ENCODE measurements at places on chromosomes 7 and 10. TPM values are rescaled to one million over a fixed set of nuclear protein-coding genes. Genes with fewer than 3 reads are reported as not detected.

- H3K36me3 ChIP-seq: no peaks in the 10 kb centered on the region
- H3K4me1 ChIP-seq: no peaks in the 10 kb centered on the region
Measured at GRCh38 chr10:84185526-84186175, 8.7 kb upstream of the CDHR1 start.

- no peaks in the 10 kb centered on the region for H3K4me1 ChIP-seq
- no peak overlapping the region for H3K4me3 ChIP-seq
- H3K27ac ChIP-seq: no peak overlapping the region
- no peak for DNase-seq
- H3K36me3 ChIP-seq: no peaks in the 10 kb centered on the region
Measured at GRCh38 chr10:4041635-4042034, 256.6 kb upstream of the KLF6 start.

- no peaks in the 10 kb centered on the region for H3K36me3 ChIP-seq
- H3K27ac ChIP-seq: no peak overlapping the region
- no peak overlapping the region for H3K4me3 ChIP-seq
- H3K4me1 ChIP-seq: no peaks in the 10 kb centered on the region
- H3K27me3 ChIP-seq: no peaks in the 10 kb centered on the region
Measured at GRCh38 chr7:98458090-98458875, 57.4 kb upstream of the BAIAP2L1 start.

DNA sequence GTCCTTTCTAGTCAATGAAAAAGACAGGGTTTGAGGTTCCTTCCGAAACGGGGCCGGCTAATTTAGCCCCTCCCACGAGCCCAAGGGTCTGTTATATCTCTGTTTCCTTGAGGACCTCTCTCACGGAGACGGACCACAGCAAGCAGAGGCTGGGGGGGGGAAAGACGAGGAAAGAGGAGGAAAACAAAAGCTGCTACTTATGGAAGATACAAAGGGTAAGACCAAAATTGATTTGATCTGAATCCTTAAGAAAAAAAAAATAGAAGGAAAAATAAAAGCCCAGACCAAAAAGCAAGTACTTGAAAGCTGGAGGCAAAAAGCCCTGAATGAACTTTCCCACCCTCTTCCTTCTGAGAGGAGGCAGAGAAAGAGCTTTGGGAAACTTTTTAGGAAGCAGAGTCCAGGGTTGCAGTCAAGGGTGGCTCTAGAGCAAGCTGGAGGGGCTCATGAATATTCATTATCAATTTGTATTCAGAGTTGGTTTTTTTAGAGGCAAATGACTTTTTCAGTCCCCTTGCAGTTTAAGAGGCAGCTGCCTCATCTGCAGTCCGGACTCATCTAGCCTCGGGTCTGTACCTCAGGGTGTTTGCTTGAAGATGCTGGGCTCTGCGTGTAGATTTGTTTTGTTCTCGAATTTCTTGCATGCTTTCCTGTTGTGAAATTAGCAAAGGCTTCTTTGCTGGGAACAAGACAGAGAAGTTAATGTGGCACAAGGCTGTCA, at the start of gene ENTPD1:
Gene ENTPD1 (plus strand): TSS at position 123 of the 721 bp plus-strand sequence. CDS start 77 bp downstream, at position 200.
- no peaks in the 10 kb centered on the region for H3K36me3 ChIP-seq
- no peaks in the 10 kb centered on the region for H3K27me3 ChIP-seq
- peak within 1 kb of the TSS; percentile 72 for H3K27ac ChIP-seq
- H3K4me1 ChIP-seq: peaks cover 40% of the 10 kb centered on the region
- DNase-seq: no peak

- no peaks in the 10 kb centered on the region for H3K4me1 ChIP-seq
- no peaks in the 10 kb centered on the region for H3K27me3 ChIP-seq
- DNase-seq: no peak
- peaks cover 13% of the 10 kb centered on the region for H3K36me3 ChIP-seq
Measured at GRCh38 chr7:50594734-50595485, 29.7 kb upstream of the DDC start.

- peak overlapping the region; percentile 98 for H3K4me3 ChIP-seq
- no peak for DNase-seq
- no peaks in the 10 kb centered on the region for H3K36me3 ChIP-seq
Measured at GRCh38 chr7:80136261-80137055, 1.8 kb downstream of the GNAI1 start.

- peaks cover 14% of the 10 kb centered on the region for H3K4me1 ChIP-seq
- no peaks in the 10 kb centered on the region for H3K27me3 ChIP-seq
- no peak overlapping the region for H3K27ac ChIP-seq
- DNase-seq: no peak
Measured at GRCh38 chr10:71064413-71065118, 147.8 kb upstream of the UNC5B start.

- H3K4me3 ChIP-seq: no peak overlapping the region
- no peaks in the 10 kb centered on the region for H3K4me1 ChIP-seq
- H3K36me3 ChIP-seq: no peaks in the 10 kb centered on the region
- H3K27me3 ChIP-seq: no peaks in the 10 kb centered on the region
Measured at GRCh38 chr7:132959891-132960290, 122.0 kb downstream of the CHCHD3 start.

DNA sequence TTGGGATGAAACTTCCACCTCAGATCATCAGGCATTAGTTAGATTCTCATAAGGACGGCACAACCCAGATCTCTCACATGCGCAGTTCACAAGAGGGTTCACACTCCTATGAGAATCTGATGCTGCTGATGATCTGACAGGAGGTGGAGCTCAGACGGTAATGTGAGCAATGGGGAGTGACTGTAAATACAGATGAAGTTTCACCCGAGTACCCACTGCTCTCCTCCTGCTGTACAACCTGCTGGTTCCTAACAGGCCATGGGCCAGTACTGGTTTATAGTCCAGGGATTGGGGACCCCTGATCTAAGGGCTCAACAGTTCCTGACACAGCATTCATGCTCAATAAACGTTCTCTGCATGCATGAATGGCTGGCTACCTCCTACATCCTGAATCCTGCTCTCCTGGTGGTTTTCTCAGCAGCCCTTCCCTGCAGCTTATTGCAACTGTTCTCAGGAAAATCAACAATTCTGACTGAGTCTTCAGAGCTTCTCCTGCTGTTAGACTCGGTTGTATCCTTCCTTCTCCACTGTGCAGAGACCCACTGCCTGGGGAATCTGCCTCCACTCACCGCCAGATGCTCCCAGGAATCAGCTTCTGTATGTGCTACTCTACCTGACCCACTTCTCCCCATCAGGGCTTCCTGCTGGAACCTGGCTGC, 17.4 kb downstream of the PDE6C start:
- DNase-seq: no peak
- no peaks in the 10 kb centered on the region for H3K4me1 ChIP-seq
- H3K4me3 ChIP-seq: no peak overlapping the region
- no peaks in the 10 kb centered on the region for H3K36me3 ChIP-seq

- DNase-seq: no peak
- no peaks in the 10 kb centered on the region for H3K36me3 ChIP-seq
- H3K4me3 ChIP-seq: no peak overlapping the region
- no peak overlapping the region for H3K27ac ChIP-seq
- H3K4me1 ChIP-seq: no peaks in the 10 kb centered on the region
- H3K27me3 ChIP-seq: no peaks in the 10 kb centered on the region
Measured at GRCh38 chr7:48118041-48118440, 29.0 kb downstream of the UPP1 start.

- DNase-seq: no peak
- no peaks in the 10 kb centered on the region for H3K27me3 ChIP-seq
- H3K27ac ChIP-seq: no peak overlapping the region
- H3K4me3 ChIP-seq: no peak overlapping the region
Measured at GRCh38 chr10:71459513-71459912, 62.8 kb downstream of the CDH23 start.

- no peaks in the 10 kb centered on the region for H3K27me3 ChIP-seq
- no peaks in the 10 kb centered on the region for H3K36me3 ChIP-seq
- H3K27ac ChIP-seq: no peak overlapping the region
Measured at GRCh38 chr7:106153891-106154449, 41.9 kb upstream of the SYPL1 start.

DNA sequence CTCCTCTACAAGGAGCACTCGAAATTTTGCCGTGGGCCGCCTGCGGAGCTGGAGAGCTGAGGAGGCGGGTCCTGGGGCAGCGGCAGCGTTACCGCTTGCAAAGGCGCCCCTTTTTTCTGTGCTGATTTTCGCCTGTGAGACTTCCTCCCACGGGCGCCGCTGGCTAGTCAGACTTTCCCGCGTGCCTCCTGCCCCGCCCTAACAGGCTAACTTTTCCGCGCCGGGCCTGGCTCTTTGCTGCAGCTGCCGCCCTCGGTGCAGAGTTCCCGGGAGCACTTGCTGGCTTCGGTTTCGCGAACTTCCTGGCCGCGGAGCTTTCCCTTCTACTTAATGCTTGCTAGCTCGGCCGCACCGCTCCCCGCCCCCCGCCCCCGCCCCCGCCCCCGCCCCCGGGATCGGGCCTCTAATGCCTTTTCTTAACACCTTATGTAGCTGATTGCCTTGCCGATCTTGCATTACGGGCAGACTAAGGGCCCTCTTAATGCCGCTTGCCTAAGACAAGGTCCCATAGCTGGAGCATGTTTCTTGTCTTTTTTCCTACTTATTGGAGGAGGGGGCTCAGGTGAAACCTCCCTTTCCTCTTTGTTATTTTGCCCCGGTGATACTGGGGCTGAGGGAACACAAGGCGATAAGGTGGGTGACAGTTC, 37.9 kb upstream of the RASGEF1A start:
- H3K27me3 ChIP-seq: no peaks in the 10 kb centered on the region
- no peaks in the 10 kb centered on the region for H3K36me3 ChIP-seq
- H3K4me3 ChIP-seq: peak overlapping the region; percentile 69
- no peak overlapping the region for H3K27ac ChIP-seq
- H3K4me1 ChIP-seq: no peaks in the 10 kb centered on the region

DNA sequence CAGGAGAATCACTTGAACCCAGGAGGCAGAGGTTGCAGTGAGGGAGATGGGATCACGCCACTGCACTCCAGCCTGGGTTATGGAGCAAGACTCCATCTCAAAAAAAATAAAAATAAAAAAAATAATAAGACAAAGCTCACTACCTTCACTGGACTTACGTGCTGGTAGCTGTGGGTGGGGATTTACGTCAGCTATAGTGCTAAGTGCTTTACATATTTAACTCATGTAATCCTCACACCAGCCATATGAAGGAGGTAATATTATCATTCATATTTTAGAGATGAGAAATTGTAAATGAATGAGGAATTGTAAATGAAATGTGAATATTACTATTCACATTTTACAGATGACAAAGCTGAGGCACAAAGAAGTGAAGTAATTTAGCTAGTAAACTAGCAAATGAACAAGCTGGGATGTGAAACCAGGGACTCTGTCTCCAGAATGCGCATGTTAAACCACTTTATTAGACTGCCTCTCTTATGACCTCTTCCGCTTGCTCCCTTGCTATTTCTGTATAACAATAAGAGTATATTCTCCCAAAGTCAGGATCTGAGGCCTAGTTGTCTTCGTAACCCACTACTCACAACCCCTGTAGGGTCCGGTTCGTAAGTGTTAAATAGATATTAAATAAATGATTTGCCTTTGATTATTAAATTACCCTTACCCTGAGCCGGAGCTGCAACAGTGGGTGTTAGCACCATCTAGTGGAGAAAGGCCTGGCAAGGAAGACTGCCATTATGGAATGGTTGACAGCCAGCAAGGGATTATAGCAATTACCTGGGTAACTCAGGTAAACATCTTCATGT, 70.2 kb downstream of the HTR7 start:
- no peaks in the 10 kb centered on the region for H3K36me3 ChIP-seq
- H3K4me1 ChIP-seq: no peaks in the 10 kb centered on the region
- no peak overlapping the region for H3K4me3 ChIP-seq
- H3K27ac ChIP-seq: no peak overlapping the region
- no peak for DNase-seq

DNA sequence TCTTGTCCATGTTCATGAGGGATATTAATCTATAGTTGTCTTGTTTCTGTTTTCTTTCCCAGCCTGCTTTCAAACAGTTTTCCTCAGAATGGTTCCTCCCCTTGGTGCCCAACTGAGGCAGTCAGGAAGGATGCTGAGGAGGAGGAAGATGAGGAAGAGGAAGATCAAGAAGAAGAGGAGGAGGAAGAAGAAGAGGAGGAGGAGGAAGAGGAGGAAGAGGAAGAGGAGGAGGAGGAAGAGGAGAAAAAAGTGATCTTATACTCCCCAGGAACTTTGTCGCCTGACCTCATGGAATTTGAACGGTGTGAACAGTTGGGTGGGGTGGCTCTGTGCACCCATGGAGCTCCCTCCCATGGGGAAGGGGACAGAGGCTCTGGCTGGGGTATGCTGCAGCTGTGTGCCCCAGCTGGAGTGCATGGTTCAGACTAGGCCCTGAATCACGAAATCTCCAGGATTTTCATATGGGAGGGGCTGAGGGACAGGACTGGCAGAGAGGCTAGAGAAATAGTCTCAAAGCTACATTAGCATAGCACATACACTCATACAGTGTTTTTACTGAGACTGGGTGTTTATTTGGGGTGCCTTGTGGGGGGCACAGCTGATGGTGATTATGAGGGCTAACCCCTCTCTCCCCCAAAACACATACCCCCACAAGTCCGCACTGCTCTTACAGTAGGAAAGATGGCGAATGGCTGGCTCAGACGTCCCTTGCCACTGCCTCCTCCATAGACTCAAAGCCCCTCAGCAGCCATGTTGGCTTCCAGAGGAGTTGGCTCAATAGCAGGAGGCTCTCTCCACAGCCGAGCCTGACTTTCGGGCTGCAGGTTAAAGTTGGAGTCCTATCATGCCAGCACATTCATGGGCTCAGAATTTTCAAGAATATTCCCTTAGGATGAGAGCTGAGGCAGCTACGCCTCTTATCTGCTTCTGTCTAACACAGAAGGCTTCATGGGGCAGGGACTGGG, 11.9 kb downstream of the STRA8 start:
- no peaks in the 10 kb centered on the region for H3K36me3 ChIP-seq
- no peaks in the 10 kb centered on the region for H3K27me3 ChIP-seq
- no peak for DNase-seq

- DNase-seq: no peak
- H3K4me3 ChIP-seq: no peak overlapping the region
- no peaks in the 10 kb centered on the region for H3K36me3 ChIP-seq
- H3K27ac ChIP-seq: no peak overlapping the region
- H3K27me3 ChIP-seq: no peaks in the 10 kb centered on the region
Measured at GRCh38 chr7:106639476-106640334, 21.3 kb downstream of the CCDC71L start.

- H3K27me3 ChIP-seq: no peaks in the 10 kb centered on the region
- H3K27ac ChIP-seq: no peak overlapping the region
- no peaks in the 10 kb centered on the region for H3K4me1 ChIP-seq
- no peak overlapping the region for H3K4me3 ChIP-seq
- H3K36me3 ChIP-seq: no peaks in the 10 kb centered on the region
Measured at GRCh38 chr7:17900464-17900863, 39.8 kb downstream of the SNX13 start.

- no peaks in the 10 kb centered on the region for H3K27me3 ChIP-seq
- no peaks in the 10 kb centered on the region for H3K4me1 ChIP-seq
- H3K27ac ChIP-seq: no peak overlapping the region
Measured at GRCh38 chr10:3407208-3407607, 234.6 kb upstream of the PITRM1 start.

GRCh38 chr10:12501324-12501723, 152.0 kb downstream of the CAMK1D start:
- H3K27me3 ChIP-seq: no peaks in the 10 kb centered on the region
- no peaks in the 10 kb centered on the region for H3K36me3 ChIP-seq
- H3K27ac ChIP-seq: no peak overlapping the region
- H3K4me3 ChIP-seq: no peak overlapping the region

The PCDH15 gene
- total RNA-seq: 0.95 TPM

The ZKSCAN1 gene
- total RNA-seq: 42.5 TPM

The CCT6A gene
- total RNA-seq: 96.9 TPM

The SEMA4G gene
- total RNA-seq: 4.3 TPM

The CRHR2 gene
- total RNA-seq: not detected

The SUGCT gene
- 15.2 TPM for total RNA-seq
